ENCODE measurements at places on chromosomes 2 and 18.

DNA sequence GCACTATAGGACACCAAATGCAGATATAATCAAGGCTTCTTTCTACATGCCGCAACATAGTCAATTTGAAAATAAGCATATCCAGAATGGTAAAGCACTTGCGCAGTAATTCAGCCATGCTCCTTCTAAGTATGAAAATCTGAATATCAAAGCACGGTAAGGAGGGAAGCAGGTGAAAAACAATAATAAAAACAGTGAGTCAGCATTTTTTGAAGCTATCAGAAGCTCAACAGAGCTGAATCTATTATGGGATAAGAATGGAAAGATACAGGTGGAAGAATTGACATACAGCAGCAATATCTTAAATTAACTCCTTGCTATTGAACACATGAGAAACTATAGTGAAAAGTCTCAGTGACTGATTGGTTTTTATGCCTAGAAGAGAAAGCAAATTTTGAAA is 266.3 kb downstream of the NRXN1 start:
- no peak for DNase-seq

DNA sequence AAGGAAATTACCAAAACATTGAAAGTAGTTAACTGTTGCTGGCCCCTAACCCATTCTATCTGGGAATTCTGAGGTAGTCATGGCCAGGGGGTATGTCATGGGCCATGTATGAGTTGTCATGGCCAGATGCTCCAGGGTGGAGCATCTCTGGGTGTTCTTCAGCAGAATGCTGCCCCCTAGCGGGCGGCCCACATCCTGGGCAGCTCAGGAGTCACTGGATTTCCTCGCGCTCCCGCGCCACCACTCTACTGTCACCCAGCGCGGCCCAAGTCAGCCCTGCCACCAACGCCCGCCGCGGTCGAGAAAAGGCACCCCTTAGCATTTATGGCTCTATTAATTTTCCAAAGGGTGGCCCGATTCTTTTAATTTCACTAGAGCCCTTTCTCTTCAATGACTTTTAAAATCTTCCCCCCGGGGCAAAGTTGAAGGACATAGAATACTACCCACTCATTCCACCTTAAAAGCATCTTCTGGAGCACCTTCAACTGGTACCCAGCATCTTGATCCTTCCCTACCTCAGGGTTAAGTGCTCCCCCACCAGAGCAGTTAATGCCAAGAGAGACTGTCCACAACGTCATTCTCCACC is 41.6 kb downstream of the PKDCC start:
- peak; percentile 58 for DNase-seq

- peak; percentile 9 for DNase-seq
These were observed 1.4 kb downstream of the FZD5 start for GRCh38 chr2:207768168-207768865.

DNA sequence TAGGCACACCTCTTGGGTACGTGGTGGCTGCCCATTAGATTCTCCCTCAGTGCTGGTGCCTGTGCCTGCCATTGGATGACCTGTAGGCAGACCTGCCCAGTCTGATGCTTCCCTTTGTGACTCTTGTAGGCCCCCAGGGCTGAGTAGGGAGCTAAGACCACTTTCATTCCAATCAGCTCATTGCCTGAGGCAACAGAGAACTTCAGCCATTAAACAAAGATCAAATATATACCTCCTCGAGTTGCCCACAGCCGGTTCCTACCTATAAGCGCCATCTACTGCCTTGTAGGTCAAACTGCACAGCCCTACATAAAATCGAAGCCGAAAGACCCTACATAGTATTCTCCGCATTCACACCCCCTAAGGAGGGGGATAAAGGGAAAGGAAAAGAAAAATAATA is 184.6 kb downstream of the ETAA1 start:
- DNase-seq: no peak

DNA sequence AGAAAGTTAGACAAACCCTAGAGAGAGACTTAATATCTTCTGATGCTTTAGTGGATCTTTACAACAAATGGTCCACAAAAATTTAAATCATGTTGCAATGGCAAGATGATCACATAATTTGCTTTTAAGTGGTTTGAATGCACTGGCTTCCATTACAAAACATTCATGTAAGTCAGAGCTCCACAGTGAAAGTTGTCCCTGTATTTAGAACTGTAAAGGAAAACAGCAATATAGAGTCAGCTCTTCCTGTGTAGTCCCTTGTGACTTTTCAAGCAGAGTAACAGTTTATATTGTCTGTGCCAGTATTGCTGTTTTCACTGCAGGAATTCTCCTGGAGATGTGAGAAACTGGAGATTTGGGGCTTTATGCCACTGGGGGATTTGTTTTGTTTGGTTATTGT is 77.7 kb downstream of the MEIS1 start:
- no peak for DNase-seq

DNA sequence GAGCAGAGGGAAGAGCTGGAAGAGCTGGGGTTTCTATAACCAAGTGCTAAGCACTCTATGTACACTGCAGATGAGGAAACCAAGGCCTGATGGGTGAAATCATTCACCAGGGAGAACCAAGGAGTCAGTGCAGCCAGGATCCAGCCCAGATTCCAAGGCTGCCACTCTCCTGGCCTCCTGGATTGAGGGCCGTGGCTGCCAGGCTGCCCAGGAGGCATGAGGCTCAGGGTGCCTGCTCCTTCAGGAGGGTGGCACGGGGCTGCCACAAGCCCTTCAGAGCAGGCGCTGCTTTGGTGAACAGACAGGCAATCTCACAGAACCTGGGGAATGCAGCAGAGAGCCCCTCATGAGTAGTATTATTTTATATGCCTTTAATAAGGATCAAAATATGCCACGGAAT is 293.7 kb upstream of the HDAC4 start:
- no peak for DNase-seq

DNA sequence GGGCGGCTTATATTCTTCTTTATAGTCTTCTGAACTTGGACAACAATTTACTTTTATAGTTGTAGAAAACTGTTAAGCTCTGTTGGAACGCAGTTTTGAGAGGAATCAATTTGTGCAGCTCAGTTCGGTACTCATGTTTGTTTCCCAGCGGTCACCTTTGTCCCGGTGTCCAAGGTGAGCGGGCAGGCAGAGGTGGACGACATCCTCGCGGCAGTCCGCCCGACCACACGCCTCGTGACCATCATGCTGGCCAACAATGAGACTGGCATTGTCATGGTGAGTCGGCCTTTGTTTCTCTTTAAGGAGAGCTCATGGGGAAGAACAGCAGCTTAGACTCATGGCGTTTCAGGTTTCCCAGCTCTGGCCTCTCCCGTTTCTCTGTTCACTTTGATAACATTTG is 18.6 kb upstream of the ESPNL start:
- no peak for DNase-seq

Data from stimulated activated CD8-positive, alpha-beta memory T cell treated with anti-CD3 and anti-CD28 coated beads, Interleukin-2, amount 100 ng/mL, for 48 hours (primary cell).